Anterior cingulate cortex (tissue), 58 donors: ENCODE measurements at places on chromosomes 6 and 20.

- DNase-seq, result no peak
These were observed 133.7 kb upstream of the TNFAIP3 start for GRCh38 chr6:137733372-137733771.

GRCh38 chr20:11799281-11799684, 118.4 kb upstream of the BTBD3 start:
- DNase-seq, result no peak

- no peak for DNase-seq
These were observed 38.0 kb downstream of the SCGN start for GRCh38 chr6:25689966-25690365.

- no peak for DNase-seq
These were observed 5.1 kb downstream of the TFAP2A start for GRCh38 chr6:10409731-10410206.

DNA sequence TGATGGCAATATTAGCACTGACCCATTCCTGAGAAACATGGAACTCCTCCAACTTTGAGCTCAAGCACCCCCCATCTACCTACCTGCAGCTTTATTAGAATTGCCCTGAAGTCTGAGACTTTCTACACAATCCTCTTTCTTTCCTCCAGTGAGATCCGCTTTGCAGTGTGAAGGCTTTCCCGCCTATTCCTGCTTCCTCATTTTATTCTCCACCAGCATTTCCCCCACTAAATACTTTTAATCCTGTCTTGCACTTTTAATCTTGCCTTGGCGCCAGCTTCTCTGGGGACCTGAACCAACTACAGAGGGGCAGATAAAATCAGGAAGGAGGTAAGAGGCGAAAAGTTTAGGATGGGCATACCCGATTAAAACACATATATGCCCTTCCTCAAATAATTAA, 178.1 kb upstream of the PRDM1 start:
- DNase-seq, result no peak

- DNase-seq, result no peak
These were observed at the start of gene LINC00237 for GRCh38 chr20:21106171-21107017. Gene LINC00237 (minus strand): TSS chr20:21106358.

GRCh38 chr6:54183616-54184015, 72.4 kb downstream of the MLIP start:
- DNase-seq, result no peak

DNA sequence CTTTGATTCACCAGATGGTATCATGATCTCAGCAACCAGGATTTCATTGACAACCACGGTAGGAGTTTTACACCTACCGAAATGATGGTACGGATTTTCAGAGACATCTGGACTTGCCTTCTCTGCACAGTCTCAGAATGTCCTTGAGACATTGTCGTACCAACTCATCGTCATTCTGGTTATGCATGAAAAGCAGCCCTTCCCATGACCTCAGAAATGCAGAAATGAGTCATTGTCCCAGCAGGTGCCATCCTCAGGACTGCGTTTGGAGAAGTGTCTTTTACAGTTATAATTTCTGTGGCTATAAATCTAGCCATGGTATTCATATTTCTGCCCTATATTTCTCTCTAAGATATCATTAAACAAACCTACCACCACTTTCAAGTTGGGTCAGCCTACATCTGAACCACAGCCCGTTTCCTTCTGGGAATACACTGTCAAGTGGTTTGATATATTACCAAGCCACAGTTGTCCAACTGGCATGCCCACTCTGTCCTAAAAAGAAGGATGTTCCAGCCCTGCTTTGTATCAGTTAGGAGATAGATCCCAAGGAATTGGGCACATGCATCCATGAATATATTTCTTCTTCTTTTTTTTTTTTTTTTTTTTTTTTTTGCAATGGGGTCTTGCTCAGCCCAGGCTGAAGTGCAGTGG, 7.5 kb upstream of the BFSP1 start:
- DNase-seq, result no peak

DNA sequence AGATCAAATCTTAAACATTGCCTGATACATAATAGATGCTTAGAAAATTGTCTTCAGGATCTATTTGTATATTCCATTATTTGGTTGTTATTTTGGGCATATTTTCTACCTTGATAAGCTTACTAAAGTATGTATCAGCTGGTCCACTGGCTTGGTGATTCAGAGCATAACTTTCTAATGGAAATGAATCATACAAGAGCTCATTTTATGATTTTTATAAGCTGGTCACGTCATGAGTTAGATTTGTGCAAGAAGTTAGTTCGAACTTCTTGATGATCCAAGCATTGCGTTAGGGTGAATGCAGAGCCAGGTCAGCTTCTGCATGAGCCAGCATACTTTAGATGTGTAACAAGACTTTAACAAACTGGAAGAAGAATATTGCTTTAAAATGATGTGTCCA, 144.5 kb upstream of the FLRT3 start:
- DNase-seq, result no peak

- no peak for DNase-seq
These were observed 64.1 kb downstream of the LRRC1 start for GRCh38 chr6:53858913-53859312.

GRCh38 chr20:19872001-19872400, 113.9 kb downstream of the RIN2 start:
- DNase-seq, result no peak

- DNase-seq, result no peak
These were observed 150.8 kb upstream of the TAB2 start for GRCh38 chr6:149166747-149167146.

DNA sequence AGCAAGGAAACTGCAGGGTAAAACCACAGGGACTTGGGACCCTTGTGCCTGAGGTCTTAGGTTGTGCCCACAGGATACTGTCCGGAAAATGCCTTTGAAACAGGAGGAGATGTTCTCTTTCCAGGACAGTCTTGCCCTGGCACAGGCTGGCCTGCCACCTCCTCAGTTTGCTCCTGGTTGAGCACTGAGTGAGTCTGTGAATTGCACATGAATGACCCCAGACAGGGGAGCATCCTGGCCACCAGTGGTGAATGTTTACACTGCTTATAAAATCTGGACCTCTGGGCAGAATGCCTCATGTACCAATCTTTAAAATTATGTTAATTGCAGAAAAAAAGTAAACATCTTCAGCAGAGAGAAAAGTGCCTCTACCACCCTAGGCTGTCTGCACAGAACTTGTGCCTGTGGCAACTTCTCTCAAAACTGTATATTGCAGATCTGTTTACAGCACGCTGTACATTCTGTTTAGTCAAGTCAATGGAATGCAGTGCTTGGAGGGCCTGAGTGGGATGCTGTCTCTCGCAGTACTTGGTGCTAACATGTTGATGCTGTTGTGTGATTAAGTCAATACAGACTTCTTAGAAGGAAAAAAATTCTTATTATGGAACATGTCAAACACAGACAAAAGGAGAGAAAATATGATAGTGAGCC, 242.1 kb downstream of the SOD2 start:
- DNase-seq, result no peak

DNA sequence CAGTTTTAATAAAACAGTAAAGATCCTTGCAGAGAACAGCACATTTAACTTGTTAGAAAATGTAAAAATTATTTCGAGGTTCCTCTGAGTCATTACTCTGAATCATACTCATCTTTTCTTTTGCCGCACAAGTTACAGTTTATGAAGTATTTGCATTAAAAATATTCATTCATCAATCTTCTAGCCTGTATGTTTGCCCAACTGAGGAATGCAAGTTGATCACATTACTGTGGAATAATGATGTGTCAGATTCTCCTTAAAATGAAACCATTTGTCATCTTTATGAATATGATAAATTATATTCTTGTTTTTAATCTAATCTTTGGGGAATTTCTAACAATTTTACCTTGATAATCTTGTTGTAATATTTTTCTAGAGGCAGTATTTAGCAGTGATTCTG, 340.4 kb upstream of the OPRM1 start:
- DNase-seq, result no peak

- peak; percentile 32 for DNase-seq
These were observed 1.6 kb upstream of the THBD start for GRCh38 chr20:23050847-23051627.

GRCh38 chr6:137722749-137723272, 144.2 kb upstream of the TNFAIP3 start:
- DNase-seq, result no peak

DNA sequence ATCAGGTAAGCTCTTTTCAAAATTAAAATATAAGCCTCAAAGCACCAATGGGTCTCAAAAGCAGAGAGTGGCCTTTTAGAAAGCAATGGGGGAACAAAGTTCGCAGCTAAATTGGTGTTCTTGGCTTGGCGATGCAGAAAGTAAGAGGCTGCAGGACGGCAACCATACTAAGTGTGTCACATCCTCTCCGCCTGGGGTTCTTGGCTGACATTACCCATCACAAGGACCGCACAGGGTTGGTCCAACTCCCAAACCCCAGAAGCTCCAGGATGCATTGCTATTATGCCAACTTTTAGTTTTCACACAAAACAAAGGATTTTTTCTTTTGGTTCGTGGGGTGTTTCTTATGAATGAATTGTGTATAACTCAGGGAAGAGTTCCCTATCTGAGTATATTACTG, 124.8 kb downstream of the PRKN start:
- DNase-seq, result no peak

- DNase-seq, result no peak
These were observed 164.9 kb downstream of the JARID2 start for GRCh38 chr6:15410752-15411151.

- no peak for DNase-seq
These were observed 196.8 kb downstream of the FARS2 start for GRCh38 chr6:5457983-5458683.

DNA sequence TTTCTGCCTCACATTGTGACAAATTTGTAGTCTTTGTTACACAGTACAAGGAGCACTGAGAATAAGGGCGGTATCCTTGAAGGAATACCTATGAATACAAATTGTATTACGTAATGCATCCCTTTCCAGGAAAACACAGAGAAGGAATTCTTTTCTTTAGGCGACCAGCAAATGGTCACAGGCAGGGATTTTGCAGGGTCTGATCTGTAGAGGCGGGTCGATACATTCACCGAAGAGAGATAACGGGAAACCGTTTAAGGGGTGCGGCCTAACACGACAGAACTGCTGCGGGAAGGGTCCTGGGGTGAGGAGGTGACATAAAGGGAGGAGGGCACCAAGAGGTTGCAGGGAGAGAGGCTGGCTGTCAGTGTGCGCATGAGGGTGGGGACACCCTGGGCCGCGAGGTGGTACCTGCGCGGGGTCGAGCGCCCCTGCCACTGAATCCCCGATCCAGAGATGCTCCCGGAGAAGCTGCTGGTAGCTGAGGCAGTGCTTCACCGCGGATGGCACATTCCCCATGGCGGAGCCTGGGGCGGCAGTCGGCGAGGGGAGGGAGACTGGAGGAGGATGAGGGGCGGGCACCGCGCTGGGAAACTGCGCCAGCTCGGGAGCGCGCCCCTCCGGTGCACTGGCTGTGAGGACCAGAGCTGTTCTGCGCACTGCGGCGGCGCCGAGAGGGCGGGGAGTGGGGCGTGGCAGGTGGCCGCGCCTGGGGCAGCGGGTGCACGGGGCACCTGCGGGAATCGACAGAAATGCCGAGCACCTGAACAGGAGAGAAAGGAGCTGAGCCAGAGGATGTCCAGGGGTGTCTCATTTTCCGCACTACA, at the start of gene HMGCLL1:
HMGCLL1 (minus strand) TSS at position 656 of the 827 bp plus-strand sequence; CDS start at position 519, 137 bp downstream.
- DNase-seq, result peak; percentile 51

DNA sequence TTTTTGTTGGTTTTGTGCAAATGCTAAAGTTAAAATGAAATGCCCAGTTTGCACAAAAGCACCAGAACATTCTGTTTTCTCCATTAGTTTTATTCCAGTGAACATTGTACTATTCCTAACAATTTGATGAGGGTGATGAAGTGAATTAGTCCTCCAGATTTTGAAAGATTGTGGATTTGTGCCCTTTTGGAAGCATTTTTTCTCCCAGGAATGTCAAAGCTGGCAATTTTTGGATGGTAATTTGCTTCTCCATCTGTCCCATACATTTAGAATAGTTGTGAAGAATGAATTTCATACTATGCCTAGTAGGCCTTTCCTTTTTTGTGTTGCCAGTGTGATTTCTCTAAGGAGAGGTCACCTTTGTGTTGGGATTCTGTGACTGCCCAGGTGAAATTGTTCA, 797.2 kb downstream of the BCKDHB start:
- DNase-seq, result no peak

DNA sequence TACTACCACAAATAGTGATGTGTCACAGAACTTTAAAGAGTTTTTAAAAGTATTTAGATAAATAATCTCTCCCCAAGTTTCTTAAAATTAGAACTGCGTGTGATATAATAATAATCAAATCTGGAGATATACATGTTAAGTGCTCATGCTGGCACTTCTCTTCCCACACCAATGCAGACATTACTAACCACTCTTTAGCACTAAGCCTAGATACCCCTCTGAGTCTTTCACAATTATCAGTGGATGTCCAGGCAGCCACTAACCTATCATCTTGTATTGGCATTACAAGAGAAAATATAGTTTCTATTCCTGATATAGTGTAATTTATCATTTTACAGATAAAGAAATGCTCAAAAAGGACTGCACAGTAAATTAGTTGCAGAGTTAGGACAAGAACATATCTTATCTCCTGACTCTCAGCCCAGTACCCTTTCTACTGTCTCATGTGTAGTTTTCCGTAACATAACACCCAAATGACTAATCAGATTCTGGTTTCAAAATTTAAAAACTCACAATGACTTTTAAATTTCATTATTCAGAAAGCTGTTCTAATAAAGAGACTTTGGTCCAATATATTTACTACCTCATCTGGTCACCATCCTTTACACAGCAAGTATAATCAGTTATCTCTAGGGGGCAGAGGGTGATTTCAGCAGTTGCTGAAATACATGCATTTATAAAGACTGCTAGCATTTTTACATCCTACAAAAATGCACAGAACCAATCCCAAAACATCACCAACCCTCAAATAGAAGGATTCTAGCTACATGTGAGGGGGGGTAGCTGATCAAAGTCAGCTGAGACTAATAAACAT, 215.5 kb upstream of the MCHR2 start:
- DNase-seq, result no peak

- DNase-seq, result no peak
These were observed 251.5 kb downstream of the TFAP2A start for GRCh38 chr6:10163203-10163962.

DNA sequence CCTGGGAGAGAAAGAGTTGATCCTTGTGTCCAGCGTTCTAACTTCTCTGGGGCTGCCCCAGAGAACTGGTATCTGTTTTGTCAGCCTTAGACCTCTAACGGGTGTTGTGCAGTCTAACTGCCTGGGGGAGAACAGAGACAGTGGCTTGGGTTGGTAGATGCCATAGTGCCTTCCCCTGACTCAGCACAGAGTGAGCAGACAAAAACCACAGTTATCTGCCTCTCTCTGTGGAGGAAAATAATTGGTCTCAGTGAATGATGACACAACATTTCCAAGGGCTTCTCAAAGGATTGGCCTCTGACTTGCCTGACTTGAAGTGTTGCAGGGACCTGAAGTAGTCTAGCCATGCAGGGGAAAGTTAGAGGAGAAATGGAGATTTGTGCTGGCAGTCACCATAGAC, 226.2 kb upstream of the MAN1A1 start:
- DNase-seq, result no peak

DNA sequence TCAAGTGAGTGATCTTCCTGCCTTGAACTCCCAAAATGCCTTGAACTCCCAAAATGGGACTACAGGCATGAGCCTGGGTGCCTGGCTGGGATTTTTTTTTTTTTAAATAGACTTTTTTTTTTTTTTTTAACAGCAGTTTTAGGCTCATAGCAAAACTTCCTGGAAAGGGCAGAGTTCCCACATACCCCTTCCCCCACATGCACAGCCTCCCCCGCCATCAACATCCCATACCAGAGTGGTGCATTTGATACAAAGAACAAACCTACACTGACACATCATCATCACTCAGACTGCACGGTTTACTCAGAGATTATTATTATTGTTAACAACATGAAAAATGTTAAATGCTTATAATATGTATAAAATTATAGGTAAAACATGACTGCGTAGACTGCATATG, 26.0 kb downstream of the UQCC1 start:
- DNase-seq, result no peak
